CD4-positive, alpha-beta T cell treated with Interleukin-17A for 1 hour (primary cell): ENCODE measurements at places on chromosomes 2 and 18.
A peak's percentile ranks its signal among the peaks of the same experiment; 100 is the strongest.

- DNase-seq: no peak
Measured at GRCh38 chr2:164785457-164785856, 56.2 kb downstream of the COBLL1 start.

- DNase-seq: no peak
Measured at GRCh38 chr2:100365434-100365833, 43.1 kb upstream of the LONRF2 start.

- peak; percentile 55 for DNase-seq
Measured at GRCh38 chr2:108927936-108928659, 60.9 kb downstream of the EDAR start.

GRCh38 chr2:44839370-44839769, 102.1 kb upstream of the SIX3 start:
- DNase-seq: no peak
